Omental fat pad (tissue), 4 donors: ENCODE measurements at places on chromosomes 7 and 10.

- no peak for DNase-seq
These were observed 36.5 kb downstream of the PTPRE start for GRCh38 chr10:127943336-127943910.

GRCh38 chr7:46478046-46478445, 557.0 kb upstream of the IGFBP3 start:
- no peak for DNase-seq

GRCh38 chr10:91665842-91666241, 33.0 kb upstream of the PPP1R3C start:
- no peak for DNase-seq

GRCh38 chr7:98105942-98106544, 619 bp upstream of the LMTK2 start:
- DNase-seq = no peak

DNA sequence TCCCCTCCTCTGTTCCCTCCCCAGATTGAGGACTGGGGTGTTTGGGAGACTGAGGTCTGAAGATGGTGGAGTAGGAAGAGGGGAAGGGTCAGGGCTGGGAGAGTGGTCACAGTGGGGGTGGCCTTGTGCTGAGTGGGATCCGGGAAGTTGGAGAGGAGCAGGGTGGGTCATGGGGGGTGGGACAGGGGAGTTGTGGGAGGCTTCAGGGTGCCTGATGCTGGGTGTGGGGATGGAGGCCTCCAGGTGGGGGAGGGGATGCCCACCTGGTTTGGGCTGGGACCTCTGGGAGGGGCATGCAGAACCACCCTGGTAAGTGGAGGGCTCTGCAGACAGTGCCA, 2.6 kb downstream of the ZNF775 start:
- DNase-seq = no peak

- DNase-seq = no peak
These were observed 86.0 kb downstream of the AKR1D1 start for GRCh38 chr7:138162236-138162635.

DNA sequence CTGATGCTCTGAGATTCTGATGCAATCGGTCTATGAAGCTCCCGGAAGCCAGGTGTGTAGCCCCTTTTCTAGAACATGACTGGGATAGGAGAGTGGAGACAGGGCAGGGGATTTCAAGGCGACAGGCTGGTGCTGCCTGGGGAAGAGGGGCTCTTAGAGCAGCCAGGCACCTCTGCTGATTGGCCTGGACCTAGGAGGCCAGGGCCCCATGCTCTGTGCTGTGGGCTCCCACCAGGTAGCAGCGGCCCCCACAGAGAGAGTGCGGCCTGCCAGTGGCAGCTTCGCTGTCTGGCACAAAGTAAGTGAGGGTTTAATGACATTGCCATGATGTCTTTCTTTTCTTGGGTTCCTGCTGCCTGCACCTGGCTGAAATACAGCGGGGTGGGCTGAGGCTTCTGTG, 99.4 kb upstream of the PODXL start:
- DNase-seq = no peak

- DNase-seq = no peak
These were observed 17.5 kb upstream of the TEX36 start for GRCh38 chr10:125700355-125700911.

GRCh38 chr7:17554341-17555015, 256.0 kb downstream of the AHR start:
- DNase-seq = no peak

- DNase-seq = no peak
These were observed at the start of gene ZNF467 for GRCh38 chr7:149773446-149774236. TSS of gene ZNF467 (minus strand) at chr7:149773588. CDS start at chr7:149771032, 2,556 bp downstream.

DNA sequence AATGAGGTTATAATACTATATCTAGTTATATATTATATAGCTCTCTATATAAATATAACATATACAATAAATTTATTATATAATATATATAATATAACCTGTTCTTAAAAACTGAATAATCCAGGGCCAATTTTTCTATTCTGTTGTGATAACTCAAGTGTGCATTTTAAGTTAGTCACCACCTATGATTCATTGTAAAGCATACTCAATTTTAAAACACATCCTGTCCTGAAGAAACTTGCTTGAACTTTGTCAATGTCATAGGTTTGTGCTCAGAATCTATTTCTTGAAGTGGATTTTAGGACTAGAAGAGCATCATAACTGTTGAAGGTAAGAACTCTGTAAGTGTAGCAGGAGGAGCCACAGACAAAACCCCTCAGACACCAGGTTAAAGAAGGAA, 1209.8 kb downstream of the REEP3 start:
- DNase-seq = no peak

DNA sequence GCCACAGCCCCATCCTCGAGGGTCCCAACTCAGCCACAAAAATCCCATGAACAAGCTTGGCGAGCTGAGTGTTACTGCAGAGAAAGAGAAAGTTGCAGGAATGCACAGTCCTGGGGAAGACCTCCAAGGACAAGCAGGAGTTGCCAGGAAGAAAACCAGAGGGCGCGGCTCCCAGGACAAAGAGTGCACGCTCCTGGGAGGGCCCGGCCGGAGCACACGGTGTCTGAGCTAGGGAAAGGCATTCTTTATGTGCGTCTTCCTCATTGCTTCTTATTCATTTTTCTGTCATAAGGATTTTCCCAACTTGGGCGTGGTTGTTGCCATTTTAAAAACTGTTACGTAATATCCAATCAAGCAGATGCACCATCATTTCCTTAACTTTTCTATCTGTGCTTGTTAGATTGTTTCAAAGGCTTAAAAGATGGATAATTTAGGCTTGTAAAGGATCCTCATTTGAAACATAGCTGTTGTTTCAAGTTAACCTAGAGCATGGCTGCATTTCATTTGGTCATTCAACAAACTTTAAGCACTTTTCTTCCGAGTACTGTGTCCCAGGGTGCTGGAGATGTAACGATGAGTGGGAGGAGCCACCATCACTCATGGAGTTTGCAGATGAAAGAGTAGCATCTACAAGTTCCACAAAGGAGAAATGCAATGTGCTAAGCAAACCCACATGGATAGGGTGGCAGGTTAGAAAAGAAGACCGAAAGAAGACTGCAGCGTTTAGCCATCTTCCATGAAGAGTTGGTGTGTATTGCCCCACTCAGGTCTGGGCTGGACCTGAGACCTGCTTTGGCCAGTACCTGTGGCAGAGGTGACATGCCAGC, 5.6 kb upstream of the CNPY1 start:
- no peak for DNase-seq

DNA sequence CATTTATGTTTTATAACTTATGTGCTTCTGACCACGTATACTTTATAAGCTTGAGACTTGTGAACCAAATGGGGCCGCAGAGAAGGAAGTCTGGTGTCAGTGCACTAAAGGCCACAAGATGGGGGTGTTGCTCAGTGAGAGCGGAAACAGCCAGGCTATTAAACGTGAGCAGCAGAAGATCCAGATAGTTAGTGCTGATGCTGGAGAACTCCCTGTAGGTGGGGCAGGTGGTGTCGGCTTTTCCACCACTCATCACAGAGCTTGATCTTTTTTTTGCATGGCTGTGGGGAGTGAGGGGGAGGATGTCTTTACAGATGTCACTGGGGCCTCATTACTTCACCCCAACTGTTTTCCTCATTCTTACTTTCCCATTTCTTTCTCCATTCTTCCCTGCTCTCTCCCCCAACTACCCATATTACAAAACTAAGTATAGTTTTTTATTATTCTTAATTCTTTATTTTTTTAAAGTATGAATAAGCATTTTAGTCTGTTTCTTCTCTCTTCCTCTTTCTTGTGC, 34.7 kb downstream of the ACADSB start:
- DNase-seq = no peak

GRCh38 chr10:133125901-133126300, 34.1 kb upstream of the KNDC1 start:
- peak; percentile 6 for DNase-seq

- no peak for DNase-seq
These were observed 60.3 kb downstream of the CPXM2 start for GRCh38 chr10:123831259-123831658.

DNA sequence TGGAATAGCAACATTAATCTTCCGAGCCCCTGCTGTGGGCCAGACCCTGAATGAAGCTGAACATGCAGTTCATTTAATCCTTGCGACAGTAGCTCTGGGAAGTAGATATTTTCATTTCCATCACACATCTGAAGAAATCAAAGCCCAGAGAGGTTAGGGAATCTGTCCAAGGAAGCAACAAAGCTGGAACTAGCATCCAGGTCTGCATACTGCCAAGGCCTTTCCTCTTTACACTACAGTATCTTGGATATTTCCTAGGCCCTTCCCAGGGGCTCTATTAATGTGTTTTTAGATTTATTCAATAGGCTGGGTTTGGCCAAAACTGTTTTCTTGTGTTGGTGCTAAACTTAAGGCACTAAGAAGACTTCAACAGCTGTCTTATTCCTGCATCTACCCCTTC, 48.1 kb downstream of the FAM13C start:
- DNase-seq = no peak

- DNase-seq = no peak
These were observed 32.3 kb downstream of the SUV39H2 start for GRCh38 chr10:14910953-14911352.

GRCh38 chr10:78819361-78820006, 249.3 kb upstream of the ZMIZ1 start:
- DNase-seq = no peak
